LHCN-M2 (cell line): ENCODE measurements at places on chromosomes 3 and 15. TPM values are rescaled to one million over a fixed set of nuclear protein-coding genes. Genes with fewer than 3 reads are reported as not detected.
A peak's percentile ranks its signal among the peaks of the same experiment; 100 is the strongest.

ARPIN gene
- 10.9 and 14.3 TPM in 2 replicates for total RNA-seq

GRCh38 chr15:60576044-60576443, 97.1 kb upstream of the ICE2 start:
- DNase-seq, result peak; percentile 45

DNA sequence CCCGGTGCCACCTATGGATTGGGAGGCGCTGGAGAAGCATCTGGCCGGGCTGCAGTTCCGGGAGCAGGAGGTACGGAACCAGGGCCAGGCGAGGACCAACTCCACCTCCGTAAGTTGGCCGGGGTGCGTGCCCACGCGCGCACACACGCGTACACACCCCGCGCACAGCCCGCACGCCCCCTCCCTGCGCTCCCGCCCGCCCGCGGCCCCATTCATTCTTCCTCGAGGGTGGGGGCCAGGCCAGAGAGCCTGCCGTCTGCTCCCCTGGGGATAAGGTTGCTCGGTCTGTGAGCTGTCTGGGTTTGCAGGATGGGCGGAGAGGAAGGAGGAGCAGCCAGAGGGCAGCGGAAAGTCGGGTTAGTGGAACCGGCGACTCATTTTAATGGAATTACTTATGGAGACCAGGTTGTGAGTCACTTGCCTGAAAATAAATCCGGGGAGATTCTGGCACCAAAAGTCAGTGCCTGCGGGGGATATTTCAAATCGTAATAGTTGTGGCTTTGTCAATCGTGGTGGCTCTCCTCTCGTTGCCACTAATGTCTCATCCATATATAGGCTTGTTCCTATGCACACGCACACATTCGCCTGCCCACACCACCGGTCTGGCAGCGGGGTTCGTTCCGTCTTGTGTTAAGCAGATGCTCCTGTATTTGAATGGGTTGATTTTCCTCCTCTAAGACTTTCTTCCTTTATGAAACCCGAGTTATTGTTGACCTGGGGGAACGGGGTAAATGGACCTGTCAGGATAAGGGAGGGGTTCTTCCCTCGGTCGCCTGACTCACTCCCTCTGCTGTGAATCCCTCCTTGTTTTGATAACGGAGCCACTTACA, 223.4 kb upstream of the IL12A start:
- peak; percentile 96 for DNase-seq

DNA sequence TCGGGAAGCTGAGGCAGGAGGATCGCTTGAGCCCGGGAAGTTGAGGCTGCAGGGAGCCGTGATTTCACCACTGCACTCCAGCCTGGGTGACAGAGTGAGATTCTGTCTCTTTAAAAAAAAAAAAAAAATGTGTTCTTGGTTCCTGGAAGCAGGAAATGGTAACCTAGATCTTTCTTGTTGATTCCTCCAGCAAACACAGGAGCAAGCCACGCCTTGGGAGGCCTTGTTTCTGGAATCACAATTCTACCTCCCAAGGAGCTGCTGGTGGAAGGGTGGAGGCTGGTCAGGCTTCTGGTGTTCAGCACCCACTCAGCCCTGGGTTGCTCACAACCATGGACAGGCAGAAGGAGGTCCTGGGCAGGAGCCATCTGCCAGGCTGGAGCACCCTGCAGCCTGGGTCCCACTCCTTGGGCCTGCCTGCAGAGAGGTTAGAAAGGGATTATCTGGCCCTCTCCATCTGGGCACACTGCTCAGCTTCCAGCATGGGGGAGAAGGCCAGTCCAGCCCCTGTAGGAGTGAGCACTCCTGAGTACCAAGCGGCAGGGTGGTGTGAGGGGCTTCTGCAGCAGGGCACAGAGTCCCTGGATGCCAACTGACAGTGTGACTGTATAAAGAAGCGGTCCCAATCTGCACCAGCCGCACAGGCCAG, 65.6 kb downstream of the ABTB1 start:
- DNase-seq, result no peak

GRCh38 chr3:30702828-30703397, 96.5 kb downstream of the TGFBR2 start:
- DNase-seq, result no peak

- DNase-seq, result no peak
Measured at GRCh38 chr3:128254967-128255366, 101.7 kb downstream of the EEFSEC start.

- DNase-seq, result no peak
Measured at GRCh38 chr3:46853441-46854415, 9.5 kb downstream of the MYL3 start.

GRCh38 chr3:95758707-95759106, 1055.7 kb upstream of the EPHA6 start:
- no peak for DNase-seq

DNA sequence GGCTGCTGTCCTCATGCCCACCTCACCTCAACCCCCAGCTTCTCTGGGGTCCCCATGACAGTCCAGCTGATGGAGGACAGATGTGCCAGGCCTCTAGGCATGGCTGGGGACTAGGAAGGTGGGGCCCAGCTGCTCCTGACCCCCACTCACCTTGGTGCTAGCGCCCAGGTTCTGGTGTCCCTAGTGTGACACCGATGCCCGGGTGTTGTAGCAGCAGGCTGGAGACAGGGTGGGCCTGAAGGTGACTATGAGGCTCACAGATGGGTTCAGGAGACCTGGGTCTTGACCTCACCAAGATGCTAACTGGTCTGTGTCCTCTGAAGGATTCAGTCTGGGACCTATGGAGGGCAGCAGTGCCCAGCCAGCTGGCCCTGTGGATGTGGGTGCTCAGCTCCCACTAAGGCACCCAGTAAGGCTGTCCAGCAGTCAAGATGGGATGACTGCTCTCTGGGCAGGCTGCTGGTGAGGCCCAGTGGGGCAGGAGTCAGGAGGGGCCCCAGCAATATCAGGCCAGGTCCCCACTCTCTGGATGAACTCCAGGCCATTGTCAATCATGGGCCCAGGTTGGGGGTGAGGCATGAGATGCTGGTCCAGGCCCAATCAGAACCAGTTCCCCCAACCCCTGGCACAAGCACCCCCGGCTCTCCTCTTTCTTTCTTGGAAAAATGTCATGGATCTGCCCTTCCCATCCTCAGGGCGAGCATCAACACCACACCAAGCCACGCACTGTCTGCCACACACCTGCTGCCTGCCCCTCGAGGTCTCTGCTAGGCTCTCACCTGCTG, 33.0 kb downstream of the ALDH1L1 start:
- DNase-seq, result no peak

DNA sequence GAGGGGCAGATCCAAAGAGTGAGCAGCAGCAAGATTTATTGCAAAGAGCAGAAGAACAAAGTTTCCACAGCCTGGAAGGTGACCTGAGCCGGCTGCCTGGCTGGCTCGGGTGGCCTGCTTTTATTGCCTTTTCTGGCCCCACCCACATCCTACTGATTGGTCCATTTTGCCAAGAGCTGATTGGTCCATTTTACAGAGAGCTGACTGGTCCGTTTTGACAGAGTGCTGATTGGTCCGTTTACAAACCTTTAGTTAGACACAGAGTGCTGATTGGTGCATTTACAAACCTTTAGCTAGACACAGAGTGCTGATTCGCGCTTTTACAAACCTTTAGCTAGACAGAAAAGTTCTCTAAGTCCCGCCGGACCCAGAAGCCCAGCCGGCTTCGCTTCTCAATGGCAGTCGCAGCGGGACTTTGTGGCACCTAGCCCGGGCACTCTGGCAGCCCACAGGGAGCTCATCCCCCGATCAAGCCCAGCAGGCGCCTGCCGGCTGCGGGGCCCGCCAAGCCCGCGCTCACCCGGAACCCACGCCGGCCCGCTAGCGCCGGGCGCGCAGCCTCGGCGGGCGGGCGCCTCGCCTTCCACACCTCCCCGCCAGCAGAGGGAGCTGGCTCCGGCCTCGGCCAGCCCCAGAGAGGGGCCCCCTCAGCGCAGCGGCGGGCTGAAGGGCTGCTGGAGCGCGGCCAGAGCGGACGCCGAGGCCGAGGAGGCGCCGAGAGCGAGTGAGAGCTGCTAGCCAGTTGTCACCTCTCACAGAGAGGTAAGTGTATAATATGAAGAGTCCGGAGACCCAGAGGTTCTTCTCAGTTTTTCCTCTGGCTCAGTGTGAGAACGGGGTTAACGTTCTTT, 339.2 kb downstream of the CHL1 start:
- DNase-seq, result peak; percentile 0

- DNase-seq, result peak; percentile 70
Measured at GRCh38 chr3:17489139-17489538, 253.3 kb downstream of the TBC1D5 start.
